Right ventricle myocardium superior (tissue), 1 donor: ENCODE measurements at places on chromosomes 16 and 17.
A peak's percentile ranks its signal among the peaks of the same experiment; 100 is the strongest.

- no peak for DNase-seq
Observed at GRCh38 chr17:70897446-70897845, 728.1 kb downstream of the KCNJ2 start.

DNA sequence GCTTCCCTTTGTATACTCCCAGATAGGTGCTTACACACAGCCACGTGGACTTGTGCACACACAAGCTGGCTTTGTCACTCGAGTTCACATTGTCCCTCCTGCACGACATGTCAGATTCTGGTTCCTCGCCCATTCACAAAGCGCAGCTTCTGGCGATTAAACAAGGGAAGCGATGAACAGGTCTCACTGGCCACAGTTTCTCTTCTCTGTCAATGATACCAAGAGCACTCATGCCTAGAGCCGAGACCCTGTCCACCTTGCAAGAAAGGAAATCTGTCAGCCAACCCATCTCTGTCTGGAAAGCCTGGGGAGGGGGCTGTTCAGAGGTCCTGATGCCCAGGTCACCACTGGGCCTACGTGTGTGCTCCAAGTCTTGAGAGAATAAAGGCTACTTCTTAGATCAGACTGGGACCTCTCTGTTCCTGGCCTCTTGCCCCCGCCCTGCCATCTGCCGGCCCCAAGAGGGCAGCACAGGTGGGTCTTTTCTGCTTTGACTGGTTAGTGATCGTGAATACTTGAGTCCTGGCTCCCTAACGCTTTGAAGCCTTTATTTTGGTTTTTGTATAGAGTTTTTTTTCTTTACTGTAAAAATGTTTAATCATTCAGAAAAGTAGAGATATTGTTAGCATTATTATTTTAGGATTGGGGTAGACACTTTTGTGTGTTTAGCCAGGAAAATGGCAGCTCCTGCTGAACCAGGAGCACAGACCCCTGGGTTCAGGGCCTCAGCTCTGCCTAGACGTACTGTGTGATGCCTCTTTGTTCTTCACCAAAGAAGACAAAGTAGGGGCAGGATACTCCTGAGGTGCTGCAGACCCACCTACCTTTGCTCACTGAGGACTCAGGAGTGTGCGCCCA is 104.7 kb downstream of the MRM1 start:
- no peak for DNase-seq

DNA sequence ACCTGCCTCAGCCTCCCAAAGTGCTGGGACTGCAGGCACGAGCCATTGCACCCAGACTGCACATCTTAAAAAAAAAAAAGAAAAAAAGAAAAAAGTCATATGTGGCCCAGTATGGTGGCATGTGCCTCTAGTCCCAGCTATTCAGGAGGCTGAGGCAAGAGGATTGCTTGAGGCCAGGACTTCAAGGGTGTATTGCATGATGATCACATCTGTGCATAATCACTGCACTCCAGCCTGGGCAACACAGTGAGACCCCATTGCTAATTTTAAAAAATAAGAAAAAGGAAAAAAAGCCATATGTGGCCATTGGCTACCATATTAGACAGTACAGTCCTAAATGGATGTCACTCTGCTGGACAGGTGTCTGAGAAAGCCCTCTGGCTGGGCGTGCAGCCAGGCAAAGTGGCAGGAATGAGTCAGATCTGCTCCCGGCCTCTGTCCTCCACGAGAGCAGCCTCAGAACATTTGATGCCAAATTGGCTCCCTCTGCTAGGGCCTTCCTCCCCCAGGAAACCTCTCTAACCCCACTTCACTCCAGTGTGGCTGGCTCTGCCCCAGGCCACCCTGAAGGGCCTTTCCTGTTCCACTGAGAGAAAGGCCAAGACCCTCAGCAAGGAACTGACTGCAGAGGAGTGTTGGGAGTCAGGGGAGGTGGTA is 14.7 kb downstream of the CA7 start:
- DNase-seq: peak; percentile 79

DNA sequence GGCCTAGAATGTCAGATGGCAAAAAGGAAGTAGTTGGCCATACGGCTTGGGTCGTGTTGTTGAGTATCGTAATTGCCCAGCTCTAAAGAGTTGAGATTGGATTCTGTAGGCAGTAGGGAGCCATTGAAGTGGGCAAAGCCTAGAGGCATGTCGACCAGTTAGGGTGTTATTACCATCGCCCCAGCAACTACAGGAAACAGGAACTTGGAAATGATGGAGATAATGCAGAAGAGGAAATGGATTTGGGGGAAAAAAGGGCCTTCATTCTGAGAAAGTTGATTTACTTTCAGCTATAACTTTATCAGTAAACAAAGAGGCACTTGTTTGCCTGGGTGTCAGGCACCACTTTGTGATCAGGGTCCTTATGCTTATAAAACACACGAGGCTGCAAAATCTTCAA is 52.6 kb downstream of the COX10 start:
- no peak for DNase-seq

- DNase-seq: no peak
Observed at GRCh38 chr17:46028374-46028773, 29.3 kb downstream of the STH start.

DNA sequence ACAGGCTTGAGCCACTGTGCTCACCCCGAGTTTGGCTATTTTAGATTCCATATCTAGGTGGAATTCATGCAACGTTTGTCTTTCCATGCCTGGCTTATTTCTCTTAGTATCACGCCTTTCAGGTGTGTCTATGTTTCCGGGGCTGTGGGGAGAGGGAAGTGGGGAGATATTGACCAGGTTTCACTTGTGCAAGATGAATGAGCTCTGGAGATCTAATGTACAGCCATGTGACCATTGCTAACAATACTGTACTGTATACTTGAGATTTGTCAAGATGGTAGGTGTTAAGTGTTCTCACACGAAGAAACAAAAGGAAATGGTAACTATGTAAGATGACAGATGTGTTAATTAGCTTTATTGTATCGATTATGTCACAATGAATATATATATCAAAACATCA is 199.6 kb downstream of the SHISA9 start:
- DNase-seq: no peak

GRCh38 chr16:81713295-81713772 is 65.8 kb upstream of the PLCG2 start:
- no peak for DNase-seq

DNA sequence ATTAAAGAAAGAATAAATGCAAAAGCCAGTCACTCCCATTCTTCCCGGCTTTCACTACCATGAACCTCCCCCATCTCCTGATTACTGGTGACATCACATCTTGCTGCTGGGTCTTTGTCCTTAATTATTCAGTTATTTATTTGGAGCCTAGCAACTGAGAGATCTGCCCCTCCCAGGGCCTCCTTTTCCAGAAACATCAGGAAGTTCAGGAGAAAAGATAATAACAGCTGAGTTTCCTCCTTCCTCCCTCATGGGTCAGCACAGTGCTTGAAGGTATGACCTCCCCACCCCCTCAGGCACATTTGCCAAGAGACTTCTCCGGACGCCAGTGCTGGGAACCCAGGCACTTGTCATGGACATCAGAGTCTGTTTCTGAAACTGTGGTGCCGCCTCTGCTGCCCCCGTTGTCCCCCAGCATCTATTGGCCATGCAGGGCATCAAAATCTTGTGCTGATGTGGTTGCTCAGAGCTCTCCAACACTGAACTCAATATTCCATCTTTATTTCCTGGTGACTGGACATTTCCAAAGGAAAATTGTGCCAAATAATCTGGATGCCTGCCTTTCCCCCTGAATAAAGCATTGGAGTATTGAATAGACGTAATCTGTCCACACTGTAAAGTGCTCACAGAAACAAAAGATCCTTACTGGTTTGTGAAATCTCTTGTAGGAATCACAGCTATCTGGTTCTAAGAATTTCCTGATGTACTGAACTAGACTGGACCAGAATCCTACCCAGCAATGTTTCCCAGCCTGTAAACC is 71.8 kb downstream of the ZNF18 start:
- DNase-seq: peak; percentile 43

- DNase-seq: peak; percentile 54
Observed at GRCh38 chr17:4837471-4838308, 4.5 kb downstream of the MINK1 start.

GRCh38 chr16:85637061-85637807 is 24.1 kb downstream of the GSE1 start:
- no peak for DNase-seq

GRCh38 chr16:65333283-65333682 is 211.4 kb upstream of the CDH11 start:
- DNase-seq: no peak

- DNase-seq: no peak
Observed at GRCh38 chr17:3947318-3947810, 16.9 kb downstream of the ATP2A3 start.

- no peak for DNase-seq
Observed at GRCh38 chr17:61815863-61816503, 47.3 kb downstream of the BRIP1 start.
